NCI-H748 treated with DMSO at 0.1 percent for 48 hours (cell line): ENCODE measurements at places on chromosomes 6 and 20.

DNA sequence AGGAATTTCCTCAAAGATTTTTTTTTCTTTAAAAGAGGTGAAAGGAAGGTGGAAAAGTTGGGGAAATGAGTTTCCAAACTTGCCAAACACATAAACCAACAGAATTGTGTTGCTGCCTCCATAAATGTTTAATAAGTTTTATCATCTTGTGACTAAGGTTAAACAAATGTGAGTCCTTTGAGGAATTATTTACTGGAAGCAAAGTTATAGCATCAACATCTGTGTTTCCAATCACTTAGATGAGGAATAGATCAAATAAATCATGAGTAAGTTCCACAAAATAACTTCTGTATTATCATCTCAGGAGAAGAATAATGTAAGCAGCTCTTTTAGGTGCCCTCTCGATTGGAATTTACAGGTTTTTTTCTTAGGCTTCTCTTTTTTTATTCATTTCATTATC is 20.5 kb downstream of the TSHZ2 start:
- DNase-seq: no peak

DNA sequence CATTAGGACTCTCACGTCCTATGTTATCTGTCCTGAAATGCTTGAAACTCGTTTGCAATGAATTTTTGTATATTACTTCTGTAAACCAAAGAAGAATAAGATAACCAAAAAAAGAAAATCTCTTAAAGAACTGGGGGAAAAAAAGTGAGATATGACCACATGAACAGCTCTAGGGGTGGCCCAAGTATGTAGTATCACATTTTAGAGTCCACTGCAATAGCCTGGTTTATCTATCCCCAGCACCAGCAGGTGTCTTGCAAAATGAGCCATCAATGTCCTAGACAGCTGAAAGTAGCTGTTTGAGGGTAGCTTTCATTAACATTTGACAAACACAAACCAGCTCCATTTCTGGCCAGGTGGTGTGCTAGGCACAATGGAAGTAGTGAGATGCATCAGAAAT is 102.8 kb downstream of the PXDC1 start:
- no peak for DNase-seq

- no peak for DNase-seq
These were observed 44.8 kb upstream of the F13A1 start for GRCh38 chr6:6365242-6365641.

DNA sequence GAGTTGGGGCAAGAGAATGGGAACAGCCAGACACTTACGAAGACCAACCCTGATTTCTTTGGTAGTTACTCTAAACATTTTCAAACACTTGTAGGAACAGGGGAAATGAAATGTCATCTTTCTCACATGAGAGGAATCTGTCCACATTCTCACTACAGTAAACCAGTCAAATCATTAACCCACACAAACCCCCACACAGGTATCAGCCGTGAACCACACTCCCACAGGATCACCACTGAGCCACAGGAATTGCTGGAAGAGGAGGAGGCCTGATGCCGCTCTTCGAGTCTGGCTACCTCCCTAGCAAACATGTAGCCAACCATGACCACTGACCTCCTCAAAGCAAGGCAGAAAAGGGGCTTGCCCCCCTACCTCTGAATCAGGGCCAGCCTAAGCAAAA is 6.9 kb upstream of the RSPO3 start:
- no peak for DNase-seq

GRCh38 chr6:52325695-52326471 is 36.1 kb upstream of the PAQR8 start:
- DNase-seq: no peak

- DNase-seq: peak; percentile 73
These were observed 828 bp upstream of the SULF2 start for GRCh38 chr20:47785854-47786764.
